CD4-positive, alpha-beta T cell (primary cell): ENCODE measurements at places on chromosomes 11 and 22. TPM values are rescaled to one million over a fixed set of nuclear protein-coding genes. Genes with fewer than 3 reads are reported as not detected.

DNA sequence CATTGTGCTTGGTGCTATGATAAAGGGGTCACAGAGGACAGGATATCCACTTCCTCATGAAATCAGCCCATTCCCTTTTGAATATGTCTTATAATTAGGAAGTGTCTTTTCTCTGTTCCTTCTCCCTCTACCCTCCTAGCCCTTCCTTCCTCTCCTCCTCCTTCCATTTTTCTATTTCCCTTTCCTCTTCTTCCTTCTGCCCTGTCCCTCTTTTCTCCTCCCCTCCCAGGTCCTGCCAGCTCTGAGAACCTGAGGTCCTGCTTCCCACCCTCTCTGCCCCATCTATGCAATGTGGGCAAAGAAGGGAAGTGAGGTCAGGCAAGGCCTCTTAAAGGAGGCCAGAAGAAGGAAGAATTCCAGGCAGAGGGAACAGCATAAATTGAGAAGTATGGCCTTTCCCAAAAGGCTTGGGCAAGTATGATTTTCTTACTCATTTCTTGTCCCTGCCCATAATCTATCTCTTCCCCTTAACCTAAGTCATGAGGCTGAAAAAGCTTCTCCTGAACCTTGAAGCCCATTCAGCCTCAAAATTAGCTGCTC is 7.7 kb upstream of the UBASH3B start:
- DNase-seq: no peak

Gene OR51I1
- not detected for total RNA-seq

Gene GRM5
- total RNA-seq: not detected

- DNase-seq: no peak
Measured at GRCh38 chr11:64522843-64523380, 68.1 kb upstream of the SLC22A12 start.

DNA sequence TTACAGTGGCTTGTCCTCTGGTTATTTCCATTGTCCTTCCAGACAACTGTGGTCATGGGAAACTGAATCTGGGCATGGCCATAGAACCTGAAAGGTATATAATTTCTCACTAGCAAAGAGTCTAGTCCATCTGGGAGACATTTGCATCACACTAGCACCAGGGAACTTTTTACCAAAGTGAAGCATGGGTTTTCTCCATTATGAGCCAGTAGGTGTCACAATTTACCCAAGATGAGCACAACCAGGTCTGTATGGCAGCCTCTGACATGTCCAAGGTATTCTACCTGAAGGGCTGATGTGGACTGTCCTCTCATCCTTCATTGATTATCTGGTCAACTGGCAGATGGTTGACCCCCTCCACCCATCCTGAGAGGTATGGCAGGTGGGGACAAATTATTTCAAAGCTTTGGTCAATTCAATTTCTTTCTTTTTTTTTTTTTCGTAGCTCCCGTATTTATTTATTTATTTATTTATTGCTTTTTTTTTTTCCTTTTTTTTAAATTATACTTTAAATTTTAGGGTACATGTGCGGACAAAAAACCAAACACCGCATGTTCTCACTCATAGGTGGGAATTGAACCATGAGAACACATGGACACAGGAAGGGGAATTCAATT is 425.9 kb downstream of the TMEM135 start:
- DNase-seq: no peak

DNA sequence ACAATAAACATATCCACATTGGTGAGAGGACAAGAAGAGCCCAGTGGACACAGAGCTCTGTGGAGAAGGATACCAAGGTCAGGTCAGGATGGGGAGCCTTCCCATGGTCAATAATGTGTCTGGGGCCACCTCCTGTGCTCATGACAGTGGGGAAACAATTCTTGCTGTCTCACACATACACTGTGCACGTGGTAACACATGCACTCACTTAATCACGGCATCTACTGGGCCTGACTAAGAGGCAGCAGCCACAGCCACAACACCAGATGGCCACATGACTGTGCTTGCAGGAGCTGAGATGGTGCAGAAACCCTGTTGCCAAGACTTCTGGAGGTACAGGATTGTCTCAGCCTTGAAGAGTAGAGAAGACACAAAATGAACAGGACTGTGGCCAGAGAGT is 28.6 kb downstream of the C22orf42 start:
- no peak for DNase-seq

DNA sequence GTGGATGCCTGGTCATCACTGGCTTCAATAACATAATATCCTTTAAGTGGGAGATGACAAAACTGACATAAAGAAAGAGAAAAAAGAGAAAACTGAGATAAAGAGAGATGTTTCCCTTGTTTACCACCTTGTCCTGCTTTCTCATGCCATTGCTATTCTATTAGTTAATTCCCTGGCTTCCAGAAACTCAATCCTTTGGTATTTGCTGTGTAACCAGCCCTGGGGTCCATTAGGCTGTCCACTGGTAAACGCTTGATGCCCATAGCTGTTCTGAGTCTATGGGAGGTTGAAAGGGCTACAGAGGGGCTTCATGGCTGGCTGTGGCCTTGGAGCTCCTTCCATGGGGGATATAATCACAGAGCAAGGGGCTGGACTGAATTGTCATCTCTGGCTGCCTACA is 243.4 kb upstream of the PLET1 start:
- DNase-seq: no peak

GRCh38 chr11:120073196-120073595 is 64.7 kb downstream of the TRIM29 start:
- DNase-seq: no peak

GRCh38 chr11:102436561-102436960 is 16.0 kb downstream of the TMEM123 start:
- DNase-seq: no peak
